ENCODE measurements at places on chromosomes 11 and 22.
A peak's percentile ranks its signal among the peaks of the same experiment; 100 is the strongest.

GRCh38 chr22:36386351-36386899 is 1.3 kb downstream of the MYH9 start:
- no peaks in the 10 kb centered on the region for H3K27me3 ChIP-seq
- H3K36me3 ChIP-seq = peaks cover 9% of the 10 kb centered on the region
- peak; percentile 52 for DNase-seq
- H3K27ac ChIP-seq = peak overlapping the region; percentile 100
- peak overlapping the region; percentile 96 for H3K4me3 ChIP-seq

DNA sequence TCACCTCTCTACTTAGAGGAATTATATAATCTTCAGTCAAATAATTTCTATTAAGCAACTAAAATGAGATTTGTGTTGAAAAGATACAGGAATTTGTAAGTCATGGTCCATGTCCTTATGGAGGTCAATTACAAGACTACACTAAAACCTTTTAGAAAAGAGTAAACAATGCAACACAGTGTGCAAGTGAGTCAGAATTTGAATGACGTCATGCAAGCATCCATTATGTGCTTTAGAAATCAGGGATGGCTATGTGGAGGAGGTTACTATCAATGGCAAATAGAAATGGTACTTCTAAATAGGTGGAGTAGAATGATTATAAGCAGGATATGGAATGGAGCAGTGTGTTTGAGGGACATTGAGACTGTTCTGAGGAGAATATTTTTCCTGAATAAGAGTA is 16.6 kb downstream of the OR10D3 start:
- H3K4me3 ChIP-seq = no peak overlapping the region
- H3K4me1 ChIP-seq = no peaks in the 10 kb centered on the region
- H3K27me3 ChIP-seq = peaks cover 40% of the 10 kb centered on the region
- H3K36me3 ChIP-seq = peaks cover 4% of the 10 kb centered on the region

DNA sequence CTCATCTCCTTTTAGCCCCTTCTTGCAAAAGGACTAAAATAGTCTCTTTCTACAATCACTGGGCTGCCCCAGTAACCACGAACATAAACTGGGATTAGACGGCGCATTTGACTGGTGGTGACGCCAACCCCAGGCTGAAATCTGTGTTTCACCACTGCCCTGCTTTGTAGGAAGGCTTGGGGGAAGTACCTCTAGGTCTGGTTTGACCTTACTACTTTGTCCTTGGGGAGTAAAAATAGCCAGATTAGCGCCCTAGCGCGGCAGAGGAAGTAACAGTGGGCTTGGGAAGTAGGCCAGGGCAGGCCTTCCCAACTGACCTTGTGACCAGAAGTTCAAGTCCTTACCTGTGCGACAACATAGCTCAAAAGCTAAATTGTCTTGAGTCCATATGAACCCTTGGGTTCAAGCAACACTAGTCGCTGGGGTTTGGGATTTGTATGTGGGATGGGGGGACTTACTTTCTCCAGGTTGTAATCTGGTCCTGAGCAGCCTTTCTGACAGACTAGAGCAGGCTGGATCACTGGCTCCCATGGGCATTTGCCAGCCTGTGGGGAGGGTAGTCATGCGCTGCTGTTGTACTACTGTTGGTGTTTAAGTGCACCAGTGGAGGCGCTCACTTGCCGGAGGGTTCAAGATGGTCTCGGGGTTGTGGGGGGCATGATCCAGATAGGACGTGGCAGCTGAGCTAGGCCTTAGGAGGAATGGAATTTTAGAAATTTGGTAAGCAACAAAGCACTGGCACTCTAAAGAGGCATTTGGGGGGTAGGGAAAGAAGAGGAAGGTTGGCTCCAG is 953 bp upstream of the PACS1 start:
- peaks cover 48% of the 10 kb centered on the region for H3K4me1 ChIP-seq
- DNase-seq = no peak
- peak overlapping the region; percentile 97 for H3K27ac ChIP-seq
- peak overlapping the region; percentile 93 for H3K4me3 ChIP-seq
- H3K36me3 ChIP-seq = peaks cover 8% of the 10 kb centered on the region

DNA sequence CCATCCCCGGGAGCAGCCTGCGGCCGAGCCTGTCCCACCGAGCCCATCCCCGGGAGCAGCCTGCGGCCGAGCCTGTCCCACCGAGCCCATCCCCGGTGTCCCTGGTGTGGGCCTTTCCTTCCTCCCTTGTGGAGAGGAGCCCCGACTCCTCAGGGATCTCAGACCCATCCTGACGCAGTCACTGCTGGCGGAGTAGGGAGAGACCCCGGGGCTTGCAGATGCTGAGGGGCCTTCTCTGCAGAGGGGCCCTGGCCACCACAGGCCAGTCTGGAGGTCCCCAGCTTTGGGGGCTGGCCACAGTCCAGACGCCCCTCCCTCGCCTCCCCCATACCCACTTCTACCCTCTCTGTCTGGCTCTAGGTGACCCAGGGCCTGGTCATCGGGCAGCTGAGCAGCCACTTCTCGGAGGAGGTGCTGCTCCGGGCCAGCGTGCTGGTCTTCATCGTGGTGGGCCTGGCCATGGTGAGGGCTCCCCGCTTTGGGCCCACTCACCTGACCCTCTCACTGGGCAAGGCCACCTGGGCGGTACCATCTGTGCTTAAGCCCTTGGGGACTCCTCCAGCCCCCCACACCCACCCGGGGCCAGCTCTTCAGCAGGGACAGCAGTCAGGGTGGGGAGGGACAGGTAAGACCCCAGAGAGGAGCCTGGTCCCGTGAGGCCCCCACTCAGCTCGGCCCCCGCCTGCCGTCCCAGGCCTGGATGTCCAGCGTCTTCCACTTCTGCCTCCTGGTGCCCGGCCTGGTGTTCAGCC is 7.3 kb downstream of the PHLDA2 start:
- peaks cover 2% of the 10 kb centered on the region for H3K4me1 ChIP-seq
- H3K36me3 ChIP-seq = no peaks in the 10 kb centered on the region
- DNase-seq = no peak
- H3K27me3 ChIP-seq = no peaks in the 10 kb centered on the region

GRCh38 chr11:50187220-50187619 is 154.5 kb downstream of the OR4C45 start:
- H3K36me3 ChIP-seq = no peaks in the 10 kb centered on the region
- H3K27me3 ChIP-seq = no peaks in the 10 kb centered on the region
- DNase-seq = no peak
